ENCODE measurements at places on chromosomes 5 and 9.

DNA sequence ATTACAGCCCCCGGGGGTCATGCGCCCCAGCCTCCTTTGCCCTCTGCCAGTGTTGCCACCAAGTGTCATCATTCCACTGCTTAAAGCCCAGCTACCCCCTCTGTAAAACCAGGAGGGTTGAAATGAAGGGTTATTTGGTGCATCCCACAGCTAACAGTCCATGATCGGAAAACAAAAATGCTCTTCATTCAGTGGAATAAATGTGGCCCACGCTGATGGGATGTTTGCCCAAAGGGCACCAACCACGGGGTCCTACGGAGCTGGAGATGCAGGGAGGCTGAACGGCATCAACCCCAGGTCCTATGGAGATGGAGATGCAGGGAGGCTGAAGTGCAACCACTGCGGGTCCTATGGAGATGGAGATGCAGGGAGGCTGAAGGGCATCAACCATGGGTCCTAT, 218.5 kb upstream of the IRX1 start:
- no peak for DNase-seq

GRCh38 chr9:134724202-134724911, 82.8 kb downstream of the COL5A1 start:
- no peak for DNase-seq

DNA sequence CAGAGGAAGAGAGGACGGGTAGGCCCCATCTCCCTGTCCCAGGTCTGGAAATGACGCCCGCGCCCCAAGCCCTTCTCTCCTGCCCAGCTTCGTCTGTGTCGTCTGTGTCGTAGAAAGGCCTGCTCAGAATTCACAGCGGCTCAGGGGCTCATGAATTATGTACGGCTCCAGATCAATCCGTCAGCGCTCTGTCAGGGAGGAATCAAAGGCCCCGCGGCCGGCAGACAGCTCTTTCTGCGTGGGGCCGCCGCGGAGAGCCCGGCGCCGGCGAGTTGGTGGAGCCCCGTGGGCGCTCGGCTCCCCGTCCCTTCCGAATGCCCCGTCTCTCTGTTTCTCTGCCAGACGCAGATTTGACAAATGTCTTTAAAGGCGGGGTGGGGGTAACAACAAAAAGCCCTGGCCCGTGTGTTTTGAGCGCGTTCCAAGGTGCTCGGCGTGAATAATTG, 83.8 kb upstream of the RAPGEF1 start:
- no peak for DNase-seq

DNA sequence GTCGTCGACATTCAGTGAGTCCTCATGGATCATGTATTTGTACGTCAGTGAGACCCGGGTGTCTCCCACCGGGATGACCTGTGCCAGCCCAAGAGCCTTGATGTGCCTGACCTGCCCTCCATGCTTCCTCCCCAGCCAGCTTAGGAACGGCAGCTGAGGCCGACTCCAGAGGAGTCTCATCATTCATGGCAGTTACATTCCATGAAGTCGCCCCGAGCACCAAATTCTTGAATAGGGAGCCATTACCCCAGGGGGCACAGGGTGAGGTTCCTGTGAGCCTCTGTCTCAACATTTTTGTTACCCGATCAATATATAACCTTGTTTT, 67.8 kb downstream of the ZNF354C start:
- DNase-seq = peak; percentile 51

- DNase-seq = no peak
Observed at GRCh38 chr5:137236849-137237507, 262.1 kb downstream of the SPOCK1 start.

DNA sequence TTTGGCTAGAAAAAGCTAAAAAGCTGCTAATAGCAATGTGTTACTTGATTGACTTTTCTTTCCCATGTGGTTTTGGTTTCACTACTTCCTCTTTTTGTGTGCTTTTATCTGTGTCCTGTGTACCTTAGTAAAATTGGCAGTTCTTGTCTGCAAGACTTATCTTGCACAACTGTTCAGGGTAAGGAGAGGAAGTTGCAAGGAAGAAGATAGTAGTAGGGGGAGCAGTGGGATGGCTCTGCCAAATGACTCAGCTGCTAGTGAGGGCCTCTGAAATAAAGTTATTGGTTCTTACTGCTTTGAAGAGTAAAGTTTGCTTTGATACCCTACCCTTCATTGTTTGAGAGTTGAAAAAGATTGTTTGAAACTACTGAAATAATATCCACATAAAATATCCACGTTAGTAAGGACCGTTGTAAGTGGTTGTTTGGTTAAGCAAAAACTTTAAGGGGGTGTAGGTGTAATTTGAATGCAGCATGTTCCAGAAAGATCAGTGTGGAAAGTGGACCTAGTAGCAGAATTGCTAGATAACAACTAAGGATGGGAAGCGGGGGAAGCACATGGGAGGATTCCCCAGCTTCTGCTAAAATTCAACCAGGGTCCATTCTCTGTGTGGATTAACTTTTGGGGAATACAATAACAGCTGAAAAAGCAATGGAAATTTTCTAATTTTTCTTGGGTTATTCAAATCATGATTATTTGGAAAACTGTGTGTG, 123.5 kb downstream of the SCAMP1 start:
- DNase-seq = no peak

GRCh38 chr5:33812746-33813145, 79.0 kb downstream of the ADAMTS12 start:
- no peak for DNase-seq

DNA sequence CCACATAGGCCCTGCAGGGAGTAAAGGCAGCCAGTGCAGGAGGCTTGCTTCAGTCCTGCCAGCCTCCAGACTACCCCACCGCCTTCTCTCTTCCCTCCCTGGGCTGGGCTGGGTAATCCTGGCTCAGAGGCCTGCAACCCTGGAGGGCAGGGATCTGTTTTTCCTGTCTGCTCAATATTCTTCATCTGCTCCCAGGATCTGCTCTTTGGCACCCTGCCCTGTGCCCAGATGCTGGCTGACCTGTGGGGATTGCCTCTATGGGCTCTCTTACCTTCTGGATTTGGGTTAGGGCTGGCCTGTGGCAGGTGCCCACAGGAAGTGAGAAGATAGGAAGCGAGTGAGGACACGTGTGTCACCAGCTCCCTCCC, 7.3 kb upstream of the ANGPTL2 start:
- DNase-seq = no peak

DNA sequence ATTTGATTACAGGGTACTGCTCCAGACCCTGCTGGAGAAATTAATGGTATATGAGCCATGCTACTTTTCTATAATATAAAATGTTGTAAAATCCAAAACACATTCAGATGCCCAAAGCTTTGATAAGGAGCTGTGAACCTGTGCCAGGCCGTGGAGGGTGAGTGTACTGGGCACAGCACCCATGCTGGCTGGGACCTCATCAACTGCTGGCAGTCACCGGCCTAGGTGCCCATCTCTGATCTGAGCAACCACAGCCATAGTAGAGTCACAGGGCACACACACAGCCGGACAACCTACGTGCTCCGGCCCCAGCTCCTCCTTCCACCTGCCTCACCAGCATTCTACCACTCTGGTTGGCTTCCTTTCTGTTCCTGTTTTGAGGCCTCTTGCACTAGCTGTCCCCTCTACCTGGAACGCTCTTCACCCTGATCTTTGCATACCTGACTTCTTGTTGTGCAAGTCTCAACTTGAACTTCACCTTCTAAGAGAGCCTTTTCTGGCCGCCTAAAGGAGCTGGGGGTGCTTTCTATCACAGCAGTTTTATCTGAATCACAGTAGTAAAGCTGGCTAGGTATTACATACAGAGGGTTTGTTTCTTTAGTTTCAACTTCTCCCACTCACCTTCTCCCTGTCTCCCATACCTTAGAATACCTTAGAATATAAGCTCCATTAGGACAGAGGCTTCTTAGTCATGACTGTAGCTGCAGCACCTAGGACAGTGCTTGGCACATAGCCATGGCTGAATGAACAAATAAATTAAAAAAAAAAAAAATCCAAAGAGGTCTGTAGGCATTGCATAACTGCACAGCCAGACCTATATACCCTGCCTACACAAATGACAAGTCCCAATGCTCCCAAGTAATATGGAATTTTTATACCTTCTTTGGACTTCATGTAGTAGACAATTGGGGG, 51.7 kb downstream of the MED27 start:
- DNase-seq = no peak

DNA sequence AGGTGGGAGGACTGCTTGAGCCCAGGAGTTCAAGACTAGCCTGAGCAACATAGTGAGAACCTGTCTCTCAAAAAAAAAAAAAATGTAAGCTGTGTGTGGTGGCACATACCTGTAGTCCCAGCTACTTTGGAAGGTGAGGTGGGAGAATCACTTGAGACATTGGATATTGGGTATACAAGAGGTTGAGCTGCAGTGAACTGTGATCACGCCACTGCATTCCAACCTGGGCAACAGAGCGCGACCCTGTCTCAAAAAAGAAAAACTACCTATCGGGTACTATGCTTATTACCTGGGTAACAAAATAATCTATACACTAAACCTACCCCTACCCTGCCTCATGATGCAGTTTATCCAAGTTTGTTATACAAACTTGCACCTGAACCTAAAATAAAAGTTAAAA, 64.9 kb downstream of the AOPEP start:
- no peak for DNase-seq

GRCh38 chr5:1950708-1951103, 68.0 kb upstream of the IRX4 start:
- no peak for DNase-seq

GRCh38 chr9:3950534-3950933, 349.3 kb downstream of the GLIS3 start:
- DNase-seq = no peak

- DNase-seq = no peak
Observed at GRCh38 chr5:92309336-92309991, 926.3 kb upstream of the ARRDC3 start.

DNA sequence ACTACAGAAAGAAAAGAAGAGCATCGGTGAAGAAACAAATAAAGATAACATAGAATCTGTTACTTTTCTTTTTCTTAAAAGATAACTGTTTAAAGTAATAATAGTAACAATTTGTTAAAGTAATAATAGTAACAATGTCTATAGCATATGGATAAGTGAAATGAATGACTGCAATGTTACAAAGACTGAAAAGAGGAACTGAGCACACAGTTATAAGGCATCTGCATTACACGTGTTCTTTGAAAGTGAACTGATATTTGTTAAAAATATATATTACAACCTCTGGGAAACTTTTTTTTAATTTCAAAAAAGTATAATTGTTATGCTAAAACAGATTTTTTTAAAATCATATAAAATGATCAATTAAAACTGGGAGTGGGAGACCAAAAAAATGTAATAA, 88.4 kb upstream of the FST start:
- no peak for DNase-seq

DNA sequence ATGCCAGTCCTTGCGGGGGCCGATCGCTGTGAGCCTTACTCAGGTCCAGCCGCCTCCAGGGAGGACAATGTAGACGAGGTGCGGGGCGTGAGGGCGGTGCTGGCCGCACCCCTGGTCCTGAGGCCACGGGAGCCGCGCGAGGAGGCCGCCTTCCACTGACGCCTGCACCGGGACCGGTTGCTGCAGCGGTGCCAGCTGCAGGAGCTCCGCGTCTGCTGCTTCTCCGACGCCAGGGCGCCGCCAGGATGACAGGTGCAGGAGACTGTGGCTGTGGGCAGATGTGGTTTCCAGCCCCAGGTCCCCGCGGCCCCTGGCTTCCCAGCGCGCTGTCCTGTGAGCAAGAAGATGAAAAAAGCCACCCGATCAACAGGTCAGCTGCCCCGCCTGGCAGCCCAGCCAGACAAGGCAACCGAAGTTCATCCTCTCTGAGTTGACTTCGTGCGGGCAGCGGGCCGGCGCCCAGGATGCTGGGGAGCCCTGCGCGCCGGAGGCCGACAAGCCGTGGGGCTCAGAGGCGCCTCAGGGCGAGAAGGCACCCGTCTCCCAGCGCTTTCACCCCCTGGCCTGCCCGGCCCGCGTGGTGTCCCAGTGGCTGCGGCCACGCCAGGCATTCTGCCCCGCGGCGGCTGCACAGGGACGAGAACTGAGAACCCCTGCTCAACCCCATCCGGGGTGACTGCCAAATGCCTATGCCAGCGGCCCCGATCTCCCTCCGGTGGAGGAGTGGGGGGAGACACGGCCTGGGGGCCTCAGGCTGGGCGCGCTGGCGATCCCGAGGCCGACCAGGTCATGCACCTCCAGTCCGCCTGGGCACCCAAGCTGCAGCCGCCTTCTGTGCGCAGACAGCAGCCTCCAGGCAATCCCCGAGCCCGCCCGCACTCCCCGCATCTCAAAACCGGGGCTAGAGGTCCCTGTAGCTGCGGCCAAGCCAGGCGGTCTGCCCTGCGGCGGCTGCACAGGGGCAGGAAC, 43.4 kb upstream of the BICD2 start:
- peak; percentile 76 for DNase-seq

- DNase-seq = peak; percentile 90
Observed at GRCh38 chr9:89522261-89522958, 24.5 kb upstream of the SEMA4D start.

- DNase-seq = no peak
Observed at GRCh38 chr5:2849429-2849828, 98.0 kb upstream of the IRX2 start.

DNA sequence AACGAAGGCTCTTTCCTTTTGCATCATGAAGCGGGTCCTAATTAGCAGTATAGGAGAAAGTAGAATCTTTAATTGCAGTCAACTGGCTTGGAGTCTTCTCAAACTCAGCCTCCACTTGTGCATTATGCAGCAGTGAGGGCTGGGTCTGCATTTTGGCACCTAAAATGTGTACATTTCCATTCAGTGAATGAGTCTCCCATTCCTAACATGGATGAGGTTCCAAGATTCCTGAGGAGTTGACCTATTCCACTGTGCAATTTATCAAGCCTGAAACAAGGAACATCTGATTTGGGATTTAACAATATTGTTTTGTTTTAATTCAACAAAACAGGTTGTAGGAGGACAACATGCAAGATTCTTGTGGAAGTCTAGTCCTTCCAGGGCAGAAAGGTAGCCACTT, 171.8 kb upstream of the S1PR3 start:
- DNase-seq = no peak

GRCh38 chr9:92710368-92710767, 40.4 kb upstream of the IPPK start:
- DNase-seq = no peak

DNA sequence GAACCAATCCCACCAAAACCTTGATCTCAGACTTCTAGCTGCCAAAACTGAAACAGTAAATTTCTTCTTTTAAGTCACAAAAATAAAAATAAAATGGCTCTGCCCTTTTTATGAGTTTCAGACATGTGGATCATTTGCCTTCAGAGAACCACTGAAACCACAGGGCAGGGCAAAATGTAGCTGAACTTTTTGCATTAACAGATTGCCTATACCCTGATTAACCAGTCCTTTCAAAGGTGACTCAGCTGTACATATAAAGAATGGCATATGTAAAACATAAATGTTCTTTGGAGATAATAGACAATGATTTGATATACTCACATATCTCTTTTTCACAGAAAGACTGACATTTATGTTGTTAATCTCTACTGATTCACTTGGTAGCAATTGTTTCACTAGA, 187.1 kb upstream of the GRIN3A start:
- no peak for DNase-seq

DNA sequence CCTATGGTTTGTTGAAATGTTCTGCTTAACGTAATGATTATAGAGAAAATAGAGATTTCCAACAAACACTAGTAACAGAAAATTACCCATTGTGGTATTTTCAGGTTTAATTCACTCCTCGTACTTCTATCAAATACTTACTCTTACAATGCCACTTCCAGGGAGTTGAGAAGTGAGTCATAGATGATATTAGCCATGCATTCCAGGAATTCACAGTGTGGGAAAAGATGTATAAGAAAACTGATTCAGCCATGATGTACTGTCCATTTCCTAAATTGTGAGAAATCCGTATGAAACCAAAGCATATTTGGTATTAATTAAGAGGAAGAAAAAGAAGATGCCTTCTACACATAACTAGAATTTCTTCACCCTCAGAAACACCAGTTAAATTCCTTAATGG, 1854.6 kb upstream of the WWC1 start:
- no peak for DNase-seq

GRCh38 chr9:117679416-117679815, 24.8 kb upstream of the TLR4 start:
- no peak for DNase-seq

All from spleen (tissue), 13 donors.